Esophagus squamous epithelium (tissue), 5 donors: ENCODE measurements at places on chromosomes 5 and 9. TPM values are rescaled to one million over a fixed set of nuclear protein-coding genes. Genes with fewer than 3 reads are reported as not detected.

DNA sequence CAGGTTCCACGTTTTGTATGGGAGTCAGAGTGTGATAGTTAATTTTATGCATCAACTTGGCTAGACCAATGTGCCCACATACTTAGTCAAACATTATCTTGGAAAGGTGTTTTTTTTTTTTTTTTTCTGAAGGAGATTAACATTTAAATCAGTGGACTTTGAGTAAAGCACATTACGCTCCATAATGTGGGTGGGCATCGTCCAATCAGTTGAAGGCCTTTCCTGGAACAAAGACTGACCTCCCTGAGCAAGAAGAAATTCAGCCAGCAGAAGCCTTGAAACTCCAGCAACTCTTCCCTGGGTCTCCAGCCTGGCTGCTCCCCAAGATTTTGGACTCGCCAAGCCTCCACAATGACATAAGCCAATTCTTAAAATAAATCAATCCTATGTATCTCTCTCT, 711.4 kb downstream of the MTRR start:
- no peak for DNase-seq

- no peak for DNase-seq
Observed at GRCh38 chr5:166979307-166979895, 1312.0 kb upstream of the WWC1 start.

- no peak for DNase-seq
Observed at GRCh38 chr5:136886608-136887007, 521.3 kb upstream of the TRPC7 start.

- no peak for DNase-seq
Observed at GRCh38 chr5:25614466-25614865, 969.7 kb upstream of the CDH10 start.

DNA sequence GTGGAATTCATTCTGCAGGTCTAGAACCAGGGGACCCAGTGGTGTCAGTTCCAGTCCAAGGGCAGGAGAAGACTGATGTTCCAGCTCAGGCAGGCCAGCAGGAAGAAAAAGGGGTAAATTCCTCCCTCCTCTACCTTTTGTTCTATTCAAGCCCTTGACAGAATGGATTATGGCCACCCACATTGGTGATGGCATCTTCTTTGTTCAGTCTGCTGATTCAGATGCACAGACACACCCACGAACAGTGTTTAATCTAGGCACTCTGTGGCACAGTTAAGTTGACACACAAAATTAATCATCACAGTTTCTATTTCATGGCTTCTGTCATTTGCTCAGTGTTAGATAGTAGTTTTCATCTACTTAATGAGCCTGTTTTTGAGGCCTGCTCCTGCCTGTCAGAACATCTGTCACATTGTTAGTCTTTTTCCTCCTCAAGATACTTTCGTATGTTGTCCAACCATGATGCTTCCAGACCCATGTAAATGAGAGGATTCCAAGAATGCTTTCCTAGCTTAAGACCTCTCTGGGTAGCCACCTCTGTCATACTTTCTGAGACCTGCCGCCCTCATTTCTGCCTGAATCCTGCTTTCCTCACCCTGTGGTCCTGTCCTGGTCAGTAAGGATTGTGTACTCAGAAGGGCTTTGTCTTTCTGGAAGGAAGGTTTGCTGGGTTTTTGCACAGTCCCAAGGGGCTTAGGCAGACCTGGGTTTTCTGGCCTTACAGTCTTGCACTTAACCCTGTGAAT, 72.5 kb downstream of the SPIN1 start:
- DNase-seq = no peak

DNA sequence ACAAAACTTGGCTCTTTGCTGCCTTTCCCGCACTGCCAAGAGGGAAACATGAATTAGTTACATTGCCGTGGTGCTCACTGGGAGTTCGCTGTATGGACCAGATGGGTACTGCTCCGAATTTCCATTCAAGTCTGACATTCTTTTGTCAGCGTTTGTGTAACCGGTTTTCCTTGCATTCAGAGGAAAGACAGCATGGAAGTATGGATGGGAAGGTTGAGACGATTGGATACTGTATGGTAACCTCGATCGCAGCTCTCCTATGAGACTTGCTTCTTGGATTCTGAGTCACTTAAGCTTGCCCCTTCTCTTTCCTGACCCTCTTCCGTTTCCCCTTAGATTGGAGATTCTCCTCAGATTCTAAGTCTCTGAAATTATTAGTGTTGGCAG, 625 bp upstream of the UBLCP1 start:
- no peak for DNase-seq

DNA sequence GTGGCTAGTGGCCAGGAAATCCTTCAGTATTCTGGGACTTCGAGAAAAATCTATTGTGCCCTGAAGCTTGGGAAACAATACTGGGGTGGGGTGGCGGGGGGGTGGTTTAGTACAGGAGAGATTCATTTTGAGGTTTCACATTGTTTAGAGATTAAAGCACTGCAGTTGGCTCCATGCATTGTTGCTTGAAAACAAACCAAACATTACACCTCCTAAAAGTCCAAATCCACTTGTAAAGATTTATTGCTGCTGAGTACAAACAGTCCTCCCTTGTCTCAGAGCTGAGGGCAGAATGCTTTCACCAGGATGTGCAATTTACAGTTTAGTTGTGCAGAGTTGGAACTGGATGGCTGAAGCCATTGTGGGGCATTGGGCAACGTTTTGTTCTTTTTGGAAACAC, 49.4 kb downstream of the GGTA1 start:
- DNase-seq = no peak

GRCh38 chr5:110255194-110255593, 471.3 kb downstream of the TMEM232 start:
- DNase-seq = no peak

- no peak for DNase-seq
Observed at GRCh38 chr5:137122075-137122474, 377.1 kb downstream of the SPOCK1 start.

DNA sequence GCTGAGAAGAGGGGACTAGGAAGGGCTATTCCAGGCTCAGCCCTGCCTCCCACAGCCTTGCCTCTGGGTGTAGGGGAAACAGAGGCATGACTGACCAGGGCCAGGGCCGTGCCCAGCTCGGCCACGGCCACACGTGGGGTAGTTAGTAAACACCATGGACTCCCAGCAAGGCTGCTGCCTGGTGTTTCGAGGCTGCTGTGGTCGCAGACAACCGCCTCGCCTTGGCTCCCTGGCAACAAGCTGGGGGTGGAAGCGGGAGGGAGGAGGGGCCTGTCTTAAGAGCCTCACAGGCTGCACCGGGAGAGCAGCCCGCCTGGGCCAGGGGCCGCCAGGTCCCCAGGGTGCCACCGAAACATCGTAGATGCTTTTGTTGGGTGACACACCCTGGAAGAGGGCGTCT, 90.2 kb upstream of the CACNA1B start:
- no peak for DNase-seq

GRCh38 chr9:88792502-88792901, 198.8 kb upstream of the S1PR3 start:
- no peak for DNase-seq

DNA sequence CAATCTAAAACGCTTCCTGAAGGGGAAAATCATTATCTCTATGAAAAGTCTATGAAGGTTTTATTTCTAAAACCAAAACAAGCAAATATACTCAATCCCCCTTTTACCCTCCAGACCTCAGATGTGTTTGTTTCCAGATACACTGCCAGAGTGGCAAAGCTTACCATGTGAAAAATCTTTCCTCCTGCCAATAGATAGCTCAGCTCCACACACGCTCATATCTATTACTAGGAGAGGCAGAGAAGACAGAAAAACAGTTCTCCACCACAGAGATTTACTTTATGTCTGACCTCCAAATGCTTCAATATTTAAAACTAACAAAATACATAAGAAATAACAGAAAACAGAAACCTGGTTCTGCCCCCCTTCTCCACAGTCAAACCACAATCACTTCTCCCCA, 7.0 kb downstream of the IRX2 start:
- DNase-seq = no peak

GRCh38 chr5:140302786-140303639, at the start of gene PFDN1:
Gene PFDN1, minus strand, starts transcription at chr5:140303101. Its CDS starts 28 bp downstream, at chr5:140303073.
- peak; percentile 78 for DNase-seq

- peak; percentile 4 for DNase-seq
Observed at GRCh38 chr9:96686638-96687335, 31.7 kb upstream of the PRXL2C start.

PCDHGA5 gene
- 0.38 TPM for total RNA-seq

COL5A1 gene
- 4.0 TPM for total RNA-seq

GABRP gene
- total RNA-seq = 49.2 TPM
